ENCODE measurements at places on chromosomes 3 and 15.

DNA sequence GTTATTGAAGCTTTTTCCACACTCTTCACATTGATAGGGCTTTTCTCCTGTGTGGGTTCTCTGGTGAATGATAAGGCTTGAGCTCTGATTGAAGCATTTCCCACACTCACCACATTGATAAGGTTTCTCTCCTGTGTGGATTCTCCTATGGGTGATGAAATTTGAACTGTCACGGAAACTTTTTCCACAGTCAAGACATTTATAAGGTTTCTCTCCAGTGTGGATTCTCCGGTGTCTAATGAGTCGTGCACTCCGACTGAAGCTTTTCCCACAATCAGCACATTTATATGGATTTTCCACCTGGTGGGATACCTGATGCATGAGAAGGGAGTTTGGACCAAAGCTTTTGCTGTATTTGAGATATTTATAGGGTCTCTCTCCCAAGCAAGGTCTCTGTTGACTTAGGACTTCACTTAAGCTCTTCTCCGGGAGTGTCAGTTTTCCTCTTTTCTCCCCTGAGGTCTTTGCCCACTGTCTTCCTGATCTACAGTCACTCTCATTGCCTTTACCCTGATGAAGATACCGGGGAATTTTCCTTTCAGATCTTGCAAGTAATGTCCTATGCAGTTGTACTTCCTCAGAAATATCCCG is 9.4 kb downstream of the ZSCAN29 start:
- H3K4me3 ChIP-seq, result no peak overlapping the region
- H3K27me3 ChIP-seq, result no peaks in the 10 kb centered on the region
- no peak for DNase-seq
- H3K4me1 ChIP-seq, result no peaks in the 10 kb centered on the region

- no peak overlapping the region for H3K4me3 ChIP-seq
- H3K36me3 ChIP-seq, result no peaks in the 10 kb centered on the region
- no peaks in the 10 kb centered on the region for H3K27me3 ChIP-seq
- DNase-seq, result no peak
- H3K27ac ChIP-seq, result no peak overlapping the region
- peaks cover 29% of the 10 kb centered on the region for H3K4me1 ChIP-seq
Measured at GRCh38 chr3:17972476-17972875, 230.0 kb upstream of the TBC1D5 start.

GRCh38 chr3:61948699-61949305 is 387.4 kb downstream of the PTPRG start:
- no peaks in the 10 kb centered on the region for H3K4me1 ChIP-seq
- H3K4me3 ChIP-seq, result no peak overlapping the region
- peak overlapping the region; percentile 79 for H3K27ac ChIP-seq
- H3K36me3 ChIP-seq, result no peaks in the 10 kb centered on the region

DNA sequence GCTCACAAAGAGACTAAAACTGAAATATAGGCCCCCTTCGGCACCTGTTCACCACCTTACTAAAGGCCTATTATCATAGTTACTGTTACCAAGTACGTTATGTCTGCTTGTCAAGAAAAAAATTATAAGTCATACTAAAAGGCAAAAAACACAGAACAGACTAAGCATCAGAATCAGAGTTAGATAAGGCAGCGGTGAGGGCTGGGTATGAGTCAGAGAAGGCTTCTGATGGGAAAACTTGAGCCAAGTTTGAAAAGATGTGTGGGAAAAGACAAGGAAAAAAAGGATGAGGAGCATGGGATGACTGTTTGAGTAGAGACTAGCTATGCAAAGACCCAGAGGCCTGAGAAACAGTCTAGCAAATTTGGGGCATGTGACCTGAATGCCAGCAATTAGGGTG is 387.2 kb upstream of the SGO1 start:
- H3K27me3 ChIP-seq, result no peaks in the 10 kb centered on the region
- no peaks in the 10 kb centered on the region for H3K4me1 ChIP-seq
- H3K36me3 ChIP-seq, result no peaks in the 10 kb centered on the region
- H3K27ac ChIP-seq, result no peak overlapping the region

- H3K4me1 ChIP-seq, result peaks cover 35% of the 10 kb centered on the region
- peaks cover 4% of the 10 kb centered on the region for H3K36me3 ChIP-seq
- H3K4me3 ChIP-seq, result no peak overlapping the region
- H3K27me3 ChIP-seq, result peaks cover 14% of the 10 kb centered on the region
- H3K27ac ChIP-seq, result no peak overlapping the region
Measured at GRCh38 chr15:101618076-101618475, 34.1 kb downstream of the TM2D3 start.

DNA sequence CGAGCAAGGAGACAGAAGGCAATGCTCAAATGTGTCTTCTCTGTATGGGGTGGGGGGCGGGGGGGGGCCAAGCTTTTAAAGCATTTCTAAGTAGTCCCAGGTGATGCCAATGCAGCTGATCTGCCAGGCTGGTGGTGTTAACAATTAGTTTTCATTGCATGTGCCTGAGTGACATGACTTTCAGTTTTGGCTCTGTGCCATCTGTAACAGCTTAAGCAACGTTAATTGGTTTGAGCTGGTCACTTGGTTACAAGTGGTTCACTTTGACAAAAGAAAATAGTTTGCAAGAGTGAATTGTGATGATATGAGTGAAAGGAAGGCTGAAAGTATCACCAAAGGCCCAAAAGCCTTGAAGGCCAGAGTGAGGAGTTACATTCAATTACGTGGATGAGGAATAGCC is 26.4 kb upstream of the LRIG1 start:
- H3K4me1 ChIP-seq, result peaks cover 42% of the 10 kb centered on the region
- H3K27me3 ChIP-seq, result peaks cover 16% of the 10 kb centered on the region
- peaks cover 3% of the 10 kb centered on the region for H3K36me3 ChIP-seq
- DNase-seq, result no peak

DNA sequence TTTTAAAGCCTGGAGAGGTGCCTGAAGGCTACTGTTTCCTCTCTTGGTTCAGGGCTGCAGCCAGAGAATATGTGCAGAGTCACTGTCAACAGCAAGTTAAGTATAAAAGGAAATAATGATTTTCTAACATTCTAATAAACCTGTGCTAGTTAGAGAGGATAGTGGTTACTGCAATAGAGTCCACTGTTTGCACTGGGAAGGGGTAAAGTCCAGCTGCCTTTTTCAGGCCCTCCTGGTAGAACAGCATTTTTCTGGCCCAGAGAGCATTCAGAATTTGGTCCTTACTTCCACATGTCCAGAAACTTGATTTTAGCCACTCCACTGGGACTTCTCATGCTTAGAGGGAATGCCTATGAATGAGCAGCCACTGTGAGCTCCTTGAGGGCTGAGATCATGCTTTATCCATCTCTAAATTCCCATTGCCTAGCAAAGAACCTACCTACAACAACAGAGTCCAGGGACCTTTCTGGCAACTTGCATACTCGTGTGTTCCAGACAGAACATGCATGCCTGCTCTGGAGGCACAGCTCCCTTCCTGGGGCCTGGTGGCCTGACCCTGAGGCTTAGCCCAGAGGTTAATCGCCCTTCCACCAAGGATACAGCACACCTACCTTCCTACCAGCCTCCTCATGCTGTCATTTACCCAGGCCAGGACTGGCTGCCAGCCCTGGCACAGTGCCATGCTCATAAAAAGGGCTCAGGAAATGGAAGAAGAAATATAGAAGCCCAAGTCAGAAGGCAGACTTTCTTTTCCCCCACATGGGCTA is 50.3 kb upstream of the ATP13A3 start:
- peaks cover 10% of the 10 kb centered on the region for H3K36me3 ChIP-seq
- no peak overlapping the region for H3K27ac ChIP-seq
- no peaks in the 10 kb centered on the region for H3K4me1 ChIP-seq
- H3K4me3 ChIP-seq, result no peak overlapping the region

DNA sequence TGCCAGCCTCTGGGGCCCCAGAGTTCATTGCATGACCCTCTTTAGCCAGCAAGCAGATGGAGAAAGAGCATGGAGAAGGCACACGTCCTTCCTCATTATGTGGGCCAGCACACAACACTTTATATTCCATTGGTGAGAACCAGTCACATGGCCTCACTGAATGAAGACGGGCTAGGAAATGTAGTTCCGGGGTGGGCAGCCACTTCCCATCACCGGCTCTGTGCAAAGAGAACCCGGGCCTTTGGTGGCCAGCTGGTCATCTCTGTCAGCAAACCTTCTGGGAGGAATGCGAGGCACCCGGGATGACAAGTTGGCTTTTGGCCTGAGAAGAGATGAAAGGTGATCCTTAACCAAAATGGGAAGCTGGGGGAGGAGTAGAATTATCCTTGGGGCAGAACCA is 90.2 kb upstream of the VGLL4 start:
- no peak for DNase-seq
- no peaks in the 10 kb centered on the region for H3K27me3 ChIP-seq
- H3K36me3 ChIP-seq, result no peaks in the 10 kb centered on the region

GRCh38 chr3:69811452-69812401 is 72.5 kb downstream of the MITF start:
- peaks cover 6% of the 10 kb centered on the region for H3K4me1 ChIP-seq
- H3K27me3 ChIP-seq, result no peaks in the 10 kb centered on the region
- no peak overlapping the region for H3K27ac ChIP-seq
- no peak overlapping the region for H3K4me3 ChIP-seq

DNA sequence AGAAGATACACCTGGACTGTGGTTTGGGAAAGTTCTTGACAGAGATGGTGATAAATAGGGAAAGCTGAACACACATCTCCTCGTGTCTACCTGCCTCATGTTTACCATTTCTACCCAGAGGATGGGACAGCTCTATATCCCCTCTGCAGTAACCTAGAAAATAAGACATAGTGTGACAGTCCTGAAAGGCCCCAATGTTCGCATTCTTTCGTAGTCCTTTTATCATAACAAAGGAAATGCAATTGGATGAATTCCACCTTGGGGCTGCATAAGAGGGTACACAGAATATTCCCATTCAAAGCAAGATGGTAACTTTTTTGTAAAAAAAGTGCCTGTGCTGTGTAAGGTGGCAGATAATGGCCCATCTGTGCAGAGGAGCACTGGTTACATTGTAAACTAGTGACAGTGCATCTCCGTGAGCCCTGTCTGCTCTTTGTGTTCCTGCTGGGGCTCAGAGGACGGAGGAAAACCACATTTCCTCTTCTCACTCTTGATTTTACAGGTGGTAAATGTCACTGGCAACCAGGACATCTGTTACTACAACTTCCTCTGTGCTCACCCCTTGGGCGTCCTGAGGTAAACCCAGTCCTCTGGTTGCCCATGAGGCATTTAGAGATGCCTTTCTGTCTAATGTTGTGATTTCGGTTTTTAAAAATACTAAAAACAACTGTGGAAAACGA is 74.3 kb downstream of the SIDT1 start:
- H3K36me3 ChIP-seq, result no peaks in the 10 kb centered on the region
- no peaks in the 10 kb centered on the region for H3K27me3 ChIP-seq
- peaks cover 34% of the 10 kb centered on the region for H3K4me1 ChIP-seq

- no peak overlapping the region for H3K4me3 ChIP-seq
- DNase-seq, result no peak
- no peaks in the 10 kb centered on the region for H3K27me3 ChIP-seq
- peaks cover 33% of the 10 kb centered on the region for H3K4me1 ChIP-seq
Measured at GRCh38 chr3:140726066-140726465, 48.2 kb downstream of the TRIM42 start.

DNA sequence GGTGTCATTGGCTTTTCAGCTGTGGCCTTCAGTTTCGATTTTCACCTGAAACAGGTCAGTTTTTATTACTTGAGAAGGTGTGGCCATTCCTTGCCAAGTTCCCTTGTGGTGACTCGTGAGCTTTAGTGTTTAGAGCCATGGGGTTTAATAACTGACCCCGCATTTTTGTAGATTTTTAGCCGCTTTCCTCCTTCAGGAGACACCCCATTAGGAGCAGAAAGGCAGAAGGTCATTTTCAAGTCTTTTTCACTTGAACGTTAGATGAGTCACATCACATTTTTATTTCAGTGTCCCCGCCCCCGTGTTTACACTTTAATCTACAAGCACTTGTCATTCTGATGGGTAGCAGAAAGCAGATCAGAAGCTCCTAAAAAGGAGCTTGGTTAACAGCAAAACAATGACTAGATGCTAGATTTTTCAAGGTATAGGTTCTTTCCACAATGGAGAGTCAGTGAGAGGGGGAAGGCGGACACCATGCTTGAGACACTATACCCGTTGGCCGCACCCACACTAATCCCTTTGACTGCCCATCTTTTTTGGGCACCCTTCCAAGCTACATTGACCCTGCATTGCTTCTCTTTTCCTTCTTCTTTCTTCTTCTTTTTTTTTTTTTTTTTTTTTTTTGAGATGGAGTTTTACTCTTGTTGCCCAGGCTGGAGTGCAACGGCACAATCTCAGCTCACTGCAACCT is 132.7 kb downstream of the GHSR start:
- DNase-seq, result no peak
- H3K36me3 ChIP-seq, result peaks cover 46% of the 10 kb centered on the region
- H3K4me1 ChIP-seq, result peaks cover 33% of the 10 kb centered on the region
- H3K27ac ChIP-seq, result no peak overlapping the region

GRCh38 chr15:23538648-23539047 is 26.8 kb upstream of the MKRN3 start:
- H3K4me1 ChIP-seq, result peaks cover 9% of the 10 kb centered on the region
- no peak overlapping the region for H3K27ac ChIP-seq
- H3K36me3 ChIP-seq, result peaks cover 31% of the 10 kb centered on the region
- no peak for DNase-seq
- H3K27me3 ChIP-seq, result peaks cover 3% of the 10 kb centered on the region

DNA sequence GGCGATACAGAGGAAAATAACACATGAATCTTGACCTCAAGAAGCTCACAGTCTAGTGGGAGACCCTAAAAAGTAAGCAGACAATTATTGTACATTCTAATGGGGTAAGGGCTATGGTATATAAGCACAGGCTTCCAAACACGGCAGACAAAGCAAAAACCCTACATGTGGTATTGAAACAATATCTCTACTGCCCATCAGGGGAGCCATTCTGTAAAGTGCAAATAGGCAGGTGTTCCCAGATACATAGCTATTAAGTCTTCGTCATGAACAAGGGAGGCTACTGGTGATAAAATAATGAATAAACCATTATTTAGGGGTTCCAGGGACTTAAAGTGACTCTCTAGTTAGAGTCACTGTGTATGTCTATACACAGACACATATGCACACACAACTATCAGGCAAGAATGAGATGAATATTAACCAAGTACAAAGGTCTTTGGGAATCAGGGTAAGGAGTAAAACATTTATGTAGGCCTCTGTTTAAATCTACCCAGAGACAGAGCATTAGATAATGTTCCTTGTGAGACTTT is 38.7 kb upstream of the ASB14 start:
- DNase-seq, result no peak
- H3K27ac ChIP-seq, result no peak overlapping the region
- H3K4me3 ChIP-seq, result no peak overlapping the region
- H3K4me1 ChIP-seq, result no peaks in the 10 kb centered on the region
- no peaks in the 10 kb centered on the region for H3K27me3 ChIP-seq
- no peaks in the 10 kb centered on the region for H3K36me3 ChIP-seq

DNA sequence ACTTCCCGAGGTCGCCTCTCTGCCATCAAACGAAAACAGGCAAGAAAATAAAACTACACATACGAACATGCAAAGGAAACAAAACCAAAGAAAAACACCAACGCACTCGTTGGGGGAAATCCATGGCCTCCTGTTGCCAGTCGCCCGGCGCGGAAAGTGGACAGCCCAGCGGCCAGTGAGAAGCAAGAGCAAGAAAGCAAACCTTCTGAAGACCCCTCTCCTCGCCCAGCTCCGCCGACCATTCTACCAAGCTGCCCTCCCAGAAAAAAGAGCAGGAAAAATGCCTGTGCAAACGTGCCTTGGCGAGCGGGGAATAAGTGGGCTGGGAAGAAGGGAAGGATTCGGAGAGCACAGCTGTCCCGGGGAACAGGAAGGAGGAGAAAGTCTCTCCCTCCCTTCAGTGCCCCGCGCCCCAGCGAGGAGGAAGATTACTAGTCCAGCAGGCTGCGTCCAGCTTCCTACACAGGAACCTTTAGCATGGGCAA is 802 bp upstream of the NECTIN3 start:
- H3K4me3 ChIP-seq, result peak overlapping the region; percentile 90
- no peaks in the 10 kb centered on the region for H3K27me3 ChIP-seq
- peaks cover 38% of the 10 kb centered on the region for H3K4me1 ChIP-seq
- DNase-seq, result no peak
- peak overlapping the region; percentile 71 for H3K27ac ChIP-seq

GRCh38 chr3:112734171-112734570 is 93.2 kb upstream of the CCDC80 start:
- no peak overlapping the region for H3K4me3 ChIP-seq
- no peaks in the 10 kb centered on the region for H3K36me3 ChIP-seq
- DNase-seq, result no peak
